ENCODE measurements at places on chromosomes 12 and 14. TPM values are rescaled to one million over a fixed set of nuclear protein-coding genes. Genes with fewer than 3 reads are reported as not detected.

GRCh38 chr12:32272465-32272864, 126.9 kb upstream of the FGD4 start:
- DNase-seq = no peak

Gene GARIN6
- polyA plus RNA-seq = not detected

DNA sequence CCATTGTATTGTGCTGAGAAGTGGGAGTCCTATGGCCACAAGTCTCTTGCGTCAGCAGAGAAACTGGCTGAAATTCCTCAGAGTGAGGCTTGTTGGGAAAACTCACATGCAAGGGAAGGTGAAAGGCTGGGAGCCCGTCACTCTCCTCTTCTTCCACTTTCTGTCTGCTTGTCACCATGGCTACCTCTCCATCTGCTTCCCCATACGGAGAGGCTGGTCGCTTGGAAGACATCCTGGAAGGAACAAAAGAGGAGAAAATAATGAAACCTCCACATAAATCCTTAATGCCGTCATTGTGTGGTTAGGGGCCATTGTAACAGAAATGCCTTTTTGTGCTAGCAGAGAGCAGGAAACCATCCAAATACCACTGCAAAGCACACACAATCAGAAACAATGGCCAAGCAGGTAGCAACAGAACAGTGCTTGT, 53.7 kb downstream of the SOX5 start:
- DNase-seq = no peak

Gene LMNTD1
- 0.35 TPM for polyA plus RNA-seq

DNA sequence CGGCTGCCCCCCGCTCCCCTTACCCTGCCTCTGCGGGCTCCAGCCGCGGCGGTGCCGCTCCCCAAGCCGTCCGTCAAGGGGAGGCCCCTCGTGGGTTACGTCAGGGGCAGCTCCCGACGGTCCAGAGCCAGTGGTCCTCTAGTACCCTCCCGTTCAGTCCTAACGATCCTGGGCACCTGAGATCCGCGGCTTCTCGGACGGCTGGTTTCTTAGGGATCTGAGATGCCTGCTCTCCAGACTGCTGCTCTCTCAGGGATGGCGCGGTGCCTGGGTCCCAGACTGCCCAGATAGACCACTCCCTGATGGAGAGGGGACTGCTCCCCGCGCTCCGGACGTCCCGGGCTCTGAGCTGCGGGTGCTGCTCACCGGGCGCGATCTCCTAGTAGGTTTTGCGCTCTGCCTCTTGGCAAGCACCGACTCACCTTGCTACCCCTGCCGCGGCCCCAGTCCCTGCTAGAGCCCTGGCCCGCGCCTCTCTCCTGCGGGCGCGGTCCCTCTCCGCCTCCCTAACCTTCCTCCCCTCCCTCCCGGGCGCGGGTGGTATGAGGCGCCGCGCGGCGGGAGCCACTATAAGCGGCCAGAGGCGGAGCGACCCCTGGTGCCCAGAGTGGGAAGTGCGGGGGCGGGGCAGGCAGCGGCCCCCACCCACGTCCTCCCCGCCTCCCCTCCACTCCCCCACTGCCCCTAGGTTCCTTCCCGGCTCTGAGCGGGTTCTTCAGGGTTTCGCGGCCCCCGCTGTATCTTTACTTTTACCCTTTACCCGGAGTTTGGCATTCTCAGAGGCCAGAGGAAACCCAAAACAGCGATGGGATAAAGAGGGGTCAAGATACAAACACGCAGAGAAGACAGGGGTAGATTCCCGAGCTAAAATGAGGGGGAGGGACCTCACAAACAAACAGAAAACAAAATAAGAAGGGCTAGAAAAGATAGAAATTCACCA, at the start of gene C1QL4:
C1QL4 (minus strand) TSS at position 544 of the 940 bp plus-strand sequence. CDS start 711 bp downstream, outside the sequence.
- DNase-seq = peak; percentile 70

Gene FAM186B
- polyA plus RNA-seq = 4.5 TPM

Data from left lung (tissue), 14 donors.